Common myeloid progenitor, CD34-positive (primary cell): ENCODE measurements at places on chromosomes 5 and 9.

- DNase-seq = no peak
These were observed 3.7 kb downstream of the GLIS3 start for GRCh38 chr9:4296217-4296616.

DNA sequence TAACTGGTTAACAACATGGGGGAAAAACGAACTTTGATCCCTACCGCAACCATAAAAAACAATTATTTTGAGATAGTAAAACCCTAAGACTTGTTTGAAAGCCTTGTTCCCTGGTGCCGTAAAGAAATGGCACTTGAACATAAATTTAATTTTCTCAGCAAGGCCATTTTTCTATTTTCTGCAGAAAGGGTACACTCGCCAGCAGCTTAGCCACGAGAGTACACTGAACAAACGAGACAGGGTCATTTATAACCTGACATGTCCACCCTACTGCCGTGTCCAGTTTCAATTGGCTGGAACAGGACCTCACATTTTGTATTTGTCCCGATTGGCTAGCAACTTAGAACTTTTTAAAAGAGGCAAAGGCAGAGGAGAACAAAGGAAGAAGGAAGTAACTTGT lies 26.8 kb downstream of the FBXW11 start:
- DNase-seq = peak; percentile 38

DNA sequence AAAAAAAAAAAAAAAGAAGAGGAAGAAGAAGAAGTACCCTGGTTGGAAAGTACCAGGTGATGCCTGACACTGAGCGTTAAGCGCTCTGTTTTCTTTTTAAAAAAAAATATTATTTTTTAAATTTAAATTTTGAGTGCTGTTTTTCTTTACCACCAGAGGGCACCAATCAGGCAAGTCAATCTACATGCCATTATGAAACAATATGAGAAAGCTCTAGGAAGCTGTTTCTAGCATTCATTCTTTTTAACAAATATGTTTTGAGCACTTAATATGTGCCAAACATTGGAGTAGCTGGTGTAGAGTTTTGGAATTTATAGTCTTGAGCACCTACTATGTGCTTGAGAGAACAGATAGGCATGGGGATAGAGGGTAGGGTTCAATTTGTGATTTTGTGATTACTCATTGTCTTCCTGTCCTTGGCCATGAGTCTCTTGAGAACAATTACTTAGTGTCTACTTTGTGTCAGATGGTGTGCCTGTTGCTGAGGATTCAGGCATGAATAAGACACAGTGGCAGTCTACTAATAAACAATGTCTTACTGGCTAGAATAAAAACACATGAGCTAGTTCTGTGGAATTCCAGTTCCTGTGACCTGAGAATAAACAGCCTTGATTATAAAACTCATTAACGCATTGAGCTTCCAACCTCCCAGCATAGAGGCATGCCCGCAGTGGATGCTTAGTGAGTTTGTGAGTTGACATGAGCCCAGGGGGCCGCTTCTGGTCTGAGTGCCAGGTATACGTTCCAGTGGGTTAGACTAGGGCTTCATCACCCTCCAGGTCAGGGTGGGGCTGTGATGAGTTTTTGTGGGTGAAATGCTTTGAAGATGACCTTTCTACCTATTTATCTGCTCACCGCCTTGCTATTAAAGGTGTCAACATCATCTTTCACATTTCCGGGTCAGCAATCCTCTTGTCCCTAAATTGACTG lies 3.0 kb upstream of the UBE2R2 start:
- DNase-seq = peak; percentile 85

DNA sequence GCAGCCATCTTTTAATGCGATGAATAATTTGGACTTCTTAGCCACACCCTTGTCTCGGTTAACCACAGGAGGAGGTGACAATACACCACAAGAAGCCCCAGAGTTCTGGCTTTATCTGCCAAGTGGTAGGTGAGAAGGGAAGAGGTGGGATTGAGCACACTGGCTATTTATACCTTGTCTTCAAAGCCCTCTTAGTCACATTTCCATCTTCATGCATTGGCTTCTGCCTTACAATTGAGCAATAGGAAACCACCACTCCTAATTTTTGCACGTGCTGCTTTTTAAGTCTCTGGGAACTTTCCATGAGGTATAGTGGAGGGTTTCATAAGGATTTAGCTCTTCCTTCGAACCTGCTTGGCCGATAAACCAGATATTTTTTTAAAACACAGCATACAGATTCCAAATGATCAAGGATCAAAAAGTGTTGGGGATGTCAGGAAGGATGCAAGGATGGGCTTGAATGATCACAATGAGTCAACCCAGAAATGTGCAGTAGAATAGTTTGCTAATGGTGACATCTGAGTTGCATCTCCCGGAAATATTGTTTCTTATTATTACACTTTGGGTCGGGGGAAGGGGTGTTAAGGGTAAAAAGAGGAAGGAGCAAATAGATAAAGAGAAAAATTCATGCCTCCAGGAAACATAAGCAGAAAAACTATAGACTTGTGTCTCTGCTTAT lies 25.5 kb downstream of the PLAC8L1 start:
- peak; percentile 82 for DNase-seq
